Testis (tissue), 5 donors: ENCODE measurements at places on chromosomes 16 and 17. TPM values are rescaled to one million over a fixed set of nuclear protein-coding genes. Genes with fewer than 3 reads are reported as not detected.

DNA sequence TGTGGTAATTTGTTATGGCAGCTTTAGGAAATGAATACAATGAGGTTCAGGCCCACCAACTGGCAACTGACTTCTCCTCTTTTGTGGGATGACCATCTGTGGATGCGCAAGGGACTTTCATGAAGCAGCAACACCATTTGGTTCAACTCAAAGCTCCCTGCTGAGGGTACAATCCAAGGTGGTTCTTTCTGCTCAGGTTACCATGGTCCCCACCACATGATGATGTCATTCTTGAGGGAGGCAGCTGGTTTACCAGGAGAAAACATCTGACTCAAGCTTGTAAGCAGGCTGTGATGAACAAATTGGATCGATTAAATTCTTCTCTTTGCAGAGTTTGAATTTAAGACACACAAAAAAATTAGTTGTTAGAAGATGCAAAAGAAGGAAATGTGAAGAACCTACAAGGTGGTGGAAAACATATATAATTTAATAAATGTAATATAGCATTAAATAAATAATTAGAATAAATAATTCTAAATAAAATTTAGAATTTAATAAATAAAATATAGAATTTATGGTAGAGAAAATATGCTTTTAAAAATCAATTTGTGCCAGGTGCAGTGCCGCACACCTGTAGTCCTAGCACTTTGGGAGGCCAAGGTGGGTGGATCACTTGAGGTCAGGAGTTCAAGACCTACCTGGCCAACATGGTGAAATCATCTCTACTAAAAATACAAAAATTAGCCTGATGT, 67.6 kb upstream of the ANKFN1 start:
- H3K4me1 ChIP-seq, result no peaks in the 10 kb centered on the region
- H3K36me3 ChIP-seq, result no peaks in the 10 kb centered on the region
- no peaks in the 10 kb centered on the region for H3K27me3 ChIP-seq
- H3K27ac ChIP-seq, result no peak overlapping the region
- DNase-seq, result no peak
- no peak overlapping the region for H3K4me3 ChIP-seq

Gene CACNA1H
- polyA plus RNA-seq, result 41.1 TPM

- H3K27ac ChIP-seq, result no peak overlapping the region
- H3K27me3 ChIP-seq, result no peaks in the 10 kb centered on the region
- H3K4me1 ChIP-seq, result peaks cover 15% of the 10 kb centered on the region
- H3K36me3 ChIP-seq, result no peaks in the 10 kb centered on the region
- no peak overlapping the region for H3K4me3 ChIP-seq
Observed at GRCh38 chr16:68246121-68246520, 948 bp downstream of the PLA2G15 start.

DNA sequence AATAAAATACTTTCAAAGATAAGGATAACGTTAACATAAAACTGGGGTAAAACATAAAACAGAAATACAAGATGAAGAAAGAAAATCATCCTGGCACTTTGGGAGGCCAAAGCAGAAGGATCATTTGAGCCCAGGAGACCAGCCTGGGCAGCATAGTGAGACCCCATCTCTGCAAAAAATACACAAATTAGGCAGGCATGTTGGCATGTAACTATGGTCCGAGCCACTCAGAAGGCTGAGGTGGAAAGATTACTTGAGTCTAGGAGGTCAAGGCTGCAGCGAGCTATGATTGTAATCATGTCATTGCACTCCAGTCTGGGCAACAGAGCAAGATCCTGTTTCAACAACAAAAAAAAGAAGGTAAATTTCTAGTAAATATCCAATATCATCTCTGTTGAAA, 19.6 kb downstream of the TAT start:
- H3K4me1 ChIP-seq, result no peaks in the 10 kb centered on the region
- DNase-seq, result no peak
- H3K36me3 ChIP-seq, result no peaks in the 10 kb centered on the region
- no peak overlapping the region for H3K27ac ChIP-seq

Gene CLEC18B
- 13.7 TPM for polyA plus RNA-seq

Gene PKMYT1
- polyA plus RNA-seq, result 119 TPM

Gene KRT12
- polyA plus RNA-seq, result 0.26 TPM

Gene SDR42E2
- 1.4 TPM for polyA plus RNA-seq

GRCh38 chr16:86926181-86927094, 348.1 kb downstream of the FOXL1 start:
- H3K4me3 ChIP-seq, result no peak overlapping the region
- no peak for DNase-seq
- no peaks in the 10 kb centered on the region for H3K27me3 ChIP-seq
- H3K36me3 ChIP-seq, result no peaks in the 10 kb centered on the region
- no peaks in the 10 kb centered on the region for H3K4me1 ChIP-seq

DNA sequence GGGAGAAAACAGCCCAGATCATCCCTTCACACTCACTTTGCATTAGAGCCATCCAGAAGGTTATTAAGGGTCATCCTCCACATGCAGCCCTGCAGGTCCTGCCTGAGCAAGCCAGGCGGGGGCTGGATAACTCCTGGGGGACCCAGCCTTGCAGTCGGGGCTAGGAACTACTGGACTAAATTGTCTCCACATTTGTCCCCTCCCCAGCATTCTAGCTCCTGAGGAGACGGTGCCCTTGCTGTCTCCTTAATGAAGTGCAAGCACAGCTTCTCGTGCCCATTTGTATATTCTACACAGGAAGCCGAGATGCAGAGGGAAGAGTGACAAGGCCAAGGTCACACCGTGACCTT, 185.2 kb downstream of the C16orf95 start:
- no peaks in the 10 kb centered on the region for H3K36me3 ChIP-seq
- no peak for DNase-seq
- no peak overlapping the region for H3K4me3 ChIP-seq
- peaks cover 11% of the 10 kb centered on the region for H3K4me1 ChIP-seq
- no peak overlapping the region for H3K27ac ChIP-seq

- DNase-seq, result peak; percentile 90
- no peaks in the 10 kb centered on the region for H3K36me3 ChIP-seq
- H3K4me3 ChIP-seq, result no peak overlapping the region
Observed at GRCh38 chr17:40499551-40500189, 1.8 kb downstream of the TNS4 start.

Gene FOXN1
- polyA plus RNA-seq, result 0.69 TPM

DNA sequence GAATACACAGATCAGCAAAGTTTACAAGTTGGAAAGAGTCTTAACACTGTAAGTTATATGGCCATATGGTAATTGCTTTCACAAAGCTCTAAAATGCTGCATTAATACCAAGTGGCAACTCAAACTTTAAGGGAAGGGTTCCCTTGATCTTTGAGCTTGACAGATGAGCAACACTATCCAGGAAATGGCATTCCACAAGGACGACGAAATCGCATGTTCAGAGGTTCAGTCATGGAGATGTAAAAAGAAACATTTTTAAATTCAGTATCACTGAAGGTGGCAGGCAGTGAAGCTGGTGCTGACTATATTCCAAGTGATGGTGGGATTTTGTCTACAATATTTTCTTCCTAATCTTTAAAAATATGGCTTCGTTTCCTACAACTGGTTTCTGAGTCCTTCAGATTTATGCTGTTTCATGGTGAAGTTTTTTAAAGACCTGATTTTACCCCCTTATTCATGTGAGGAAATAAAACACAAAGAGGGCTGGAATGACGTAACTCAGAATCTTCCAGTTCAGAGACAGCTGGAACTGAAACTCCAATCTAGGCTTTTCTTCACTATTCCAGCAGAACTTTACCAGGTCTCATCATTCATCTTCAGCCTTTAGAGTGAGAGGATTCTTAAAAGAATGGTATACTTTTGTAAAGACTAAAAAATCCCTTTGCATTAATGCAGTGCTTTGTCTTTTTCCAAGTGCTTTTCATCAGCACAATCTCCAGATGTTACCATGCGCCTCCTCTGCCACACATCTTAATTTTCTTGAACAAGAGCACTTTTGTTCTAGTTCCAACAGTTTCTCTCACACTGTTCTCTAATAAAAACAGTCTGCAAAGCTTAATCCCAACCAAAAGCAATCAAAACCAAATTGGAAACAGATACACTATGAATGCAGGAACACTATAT, 20.2 kb downstream of the CHCT1 start:
- no peaks in the 10 kb centered on the region for H3K36me3 ChIP-seq
- H3K4me3 ChIP-seq, result no peak overlapping the region
- no peaks in the 10 kb centered on the region for H3K27me3 ChIP-seq
- no peaks in the 10 kb centered on the region for H3K4me1 ChIP-seq
- no peak for DNase-seq
- no peak overlapping the region for H3K27ac ChIP-seq

DNA sequence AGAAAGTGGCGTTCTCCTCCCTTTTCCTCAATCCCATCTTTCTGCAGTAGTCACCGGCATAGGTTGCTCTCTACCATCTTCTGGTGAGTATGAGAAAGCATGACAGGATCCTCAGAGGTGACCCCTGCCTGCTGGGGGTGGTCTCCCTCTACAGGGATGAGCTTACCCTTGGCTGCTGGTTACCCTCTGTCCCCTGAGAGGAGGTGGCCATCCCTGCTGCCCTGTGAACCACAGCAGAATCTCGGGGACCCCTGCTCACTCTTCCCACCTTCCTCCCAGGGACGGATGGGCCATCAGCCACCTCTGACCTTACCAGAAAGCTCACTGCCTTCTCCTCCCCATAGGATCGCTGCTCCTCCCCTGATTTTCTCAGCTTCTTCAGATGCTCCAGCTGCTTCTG, 7.8 kb downstream of the MEFV start:
- no peaks in the 10 kb centered on the region for H3K4me1 ChIP-seq
- H3K27me3 ChIP-seq, result no peaks in the 10 kb centered on the region
- no peaks in the 10 kb centered on the region for H3K36me3 ChIP-seq
- no peak overlapping the region for H3K4me3 ChIP-seq
- H3K27ac ChIP-seq, result no peak overlapping the region
- DNase-seq, result no peak

DNA sequence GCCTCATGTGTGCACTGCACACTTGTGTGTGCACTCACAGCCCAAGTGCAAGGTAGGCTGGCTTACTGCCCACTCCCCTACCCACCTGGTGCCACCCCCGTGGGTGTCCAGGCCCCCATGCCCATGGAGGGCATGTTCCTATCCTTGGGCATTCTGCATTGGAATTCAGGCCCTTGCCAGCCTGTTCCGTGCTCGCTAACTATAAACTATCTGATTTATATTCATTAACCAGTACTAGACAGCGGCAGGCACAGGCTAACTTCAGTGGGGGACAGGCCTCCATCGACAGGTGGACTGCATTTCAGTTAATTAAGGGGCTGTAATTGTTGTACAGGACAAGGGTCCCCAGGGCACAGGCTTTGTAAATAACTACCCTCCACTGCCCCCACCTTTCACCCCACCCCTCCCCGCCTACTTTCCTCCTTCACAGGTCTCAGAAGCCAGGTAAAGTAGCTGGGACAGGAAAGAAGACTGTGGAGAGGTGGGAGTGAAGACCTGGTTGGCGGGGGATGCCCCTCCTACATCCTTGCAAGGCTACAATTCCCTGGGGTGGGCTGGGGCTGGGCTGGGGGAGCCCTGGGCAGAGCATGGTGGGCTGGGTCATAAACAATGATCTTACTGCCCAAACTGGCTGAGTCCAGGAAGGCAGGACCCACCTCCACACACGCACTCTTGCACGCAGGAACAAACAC, 119.0 kb upstream of the LHX1 start:
- DNase-seq, result no peak
- no peaks in the 10 kb centered on the region for H3K36me3 ChIP-seq

Gene SPATA22
- 368 TPM for polyA plus RNA-seq

GRCh38 chr17:27519550-27519949, 63.3 kb downstream of the KSR1 start:
- no peak overlapping the region for H3K4me3 ChIP-seq
- no peak for DNase-seq
- no peak overlapping the region for H3K27ac ChIP-seq
- no peaks in the 10 kb centered on the region for H3K27me3 ChIP-seq
- H3K36me3 ChIP-seq, result no peaks in the 10 kb centered on the region

DNA sequence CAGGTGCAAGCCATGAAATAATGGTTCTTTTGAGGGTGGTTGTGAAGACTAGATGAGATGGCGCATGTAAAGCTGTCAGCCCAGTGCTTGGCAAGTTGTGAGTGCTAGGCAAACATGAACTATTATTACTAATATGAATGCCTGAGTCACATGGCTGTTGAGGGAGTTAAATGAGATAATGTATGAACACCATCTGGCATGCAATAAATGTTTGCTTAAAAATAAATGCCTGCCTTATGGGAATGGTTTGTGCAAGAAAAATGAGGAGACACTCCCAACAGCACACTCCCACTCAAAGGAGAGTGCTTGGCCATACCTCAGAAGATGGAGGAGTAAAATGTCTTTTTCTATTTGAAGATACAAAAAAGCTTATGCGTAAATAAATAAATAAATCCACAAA, 3.6 kb downstream of the MAPK3 start:
- DNase-seq, result no peak
- no peak overlapping the region for H3K4me3 ChIP-seq
- H3K27ac ChIP-seq, result no peak overlapping the region
- no peaks in the 10 kb centered on the region for H3K36me3 ChIP-seq

- no peak for DNase-seq
- no peak overlapping the region for H3K27ac ChIP-seq
- no peak overlapping the region for H3K4me3 ChIP-seq
- H3K36me3 ChIP-seq, result no peaks in the 10 kb centered on the region
- no peaks in the 10 kb centered on the region for H3K4me1 ChIP-seq
Observed at GRCh38 chr16:76490036-76490639, 212.9 kb downstream of the CNTNAP4 start.
